ENCODE measurements at places on chromosomes 5 and 9.

- H3K27me3 ChIP-seq = no peaks in the 10 kb centered on the region
- no peak for DNase-seq
- no peak overlapping the region for H3K4me3 ChIP-seq
- peak overlapping the region; percentile 53 for H3K27ac ChIP-seq
- H3K36me3 ChIP-seq = no peaks in the 10 kb centered on the region
These were observed 115.9 kb downstream of the FBXL7 start for GRCh38 chr5:15615859-15616258.

DNA sequence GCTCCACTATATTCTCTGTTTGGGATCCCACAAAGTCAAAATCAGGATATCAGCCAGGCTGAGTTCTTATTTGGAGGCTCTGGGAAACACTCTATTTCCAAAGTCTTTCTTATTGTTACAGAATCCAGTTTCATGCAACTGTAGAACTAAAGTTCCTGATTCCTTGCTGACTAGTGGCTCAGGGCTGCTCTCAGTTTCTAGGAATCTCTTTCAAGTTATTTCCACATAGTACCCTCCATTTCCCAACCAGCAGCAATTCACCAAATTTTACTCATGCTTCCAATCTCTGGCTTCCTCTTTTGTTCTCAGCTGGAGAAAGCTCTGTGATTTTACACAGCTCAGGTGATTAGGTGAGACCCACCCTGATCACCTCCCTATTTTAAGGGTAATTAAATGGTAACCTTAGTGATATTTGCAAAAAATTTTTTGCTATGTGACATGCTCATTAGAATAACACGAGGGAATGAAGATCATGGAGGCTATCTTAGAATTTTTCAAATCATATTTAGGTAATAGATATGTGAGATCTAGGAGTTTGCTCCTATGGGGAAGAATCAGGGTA is 794.9 kb upstream of the ARRDC3 start:
- H3K36me3 ChIP-seq = no peaks in the 10 kb centered on the region
- H3K4me1 ChIP-seq = no peaks in the 10 kb centered on the region
- no peaks in the 10 kb centered on the region for H3K27me3 ChIP-seq
- H3K4me3 ChIP-seq = no peak overlapping the region
- H3K27ac ChIP-seq = no peak overlapping the region

DNA sequence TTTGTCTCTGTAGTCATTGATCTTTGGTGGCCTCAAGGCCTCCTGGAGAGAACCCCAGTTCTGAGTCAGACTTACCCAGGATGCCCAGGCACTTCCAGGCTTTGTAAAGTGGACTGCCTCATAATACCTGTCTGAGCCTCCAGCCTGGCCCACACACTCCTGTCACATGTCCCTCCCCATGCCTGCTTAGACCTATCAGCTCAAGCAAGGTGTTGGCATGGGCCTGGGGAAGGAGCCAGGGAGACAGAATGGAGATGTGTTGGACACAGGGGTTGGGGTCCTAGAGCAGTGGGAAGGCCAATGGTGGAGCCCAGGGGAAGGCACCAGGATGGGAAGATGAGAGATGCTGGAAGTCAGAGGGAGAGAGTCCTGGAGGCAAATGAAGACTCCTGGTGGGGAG is 136.2 kb downstream of the CFAP90 start:
- H3K27ac ChIP-seq = no peak overlapping the region
- H3K36me3 ChIP-seq = no peaks in the 10 kb centered on the region
- H3K4me3 ChIP-seq = no peak overlapping the region
- no peak for DNase-seq
- no peaks in the 10 kb centered on the region for H3K4me1 ChIP-seq

DNA sequence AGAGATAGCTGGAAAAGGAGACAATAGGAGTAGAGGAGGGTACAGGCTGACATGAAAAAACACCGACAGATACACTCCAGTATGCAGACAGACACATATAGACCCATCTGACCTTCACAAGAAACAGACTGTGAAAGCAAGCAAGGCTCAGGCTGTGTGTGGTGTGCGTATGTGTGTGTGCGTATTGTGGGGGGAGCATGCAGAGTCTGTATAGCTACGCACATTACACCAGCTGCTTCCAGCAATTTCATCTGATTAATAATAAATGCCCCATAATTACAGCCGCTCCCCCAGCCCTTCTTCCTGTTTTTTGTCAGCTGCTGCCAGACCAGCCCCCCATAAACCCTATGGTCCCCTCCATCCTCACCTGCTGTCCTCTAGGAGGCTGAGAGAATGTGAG is 6.7 kb downstream of the CNTFR start:
- H3K36me3 ChIP-seq = no peaks in the 10 kb centered on the region
- peak overlapping the region; percentile 71 for H3K27ac ChIP-seq
- H3K27me3 ChIP-seq = peaks cover 57% of the 10 kb centered on the region
- no peak overlapping the region for H3K4me3 ChIP-seq
- no peak for DNase-seq

GRCh38 chr5:69450116-69450515 is 35.2 kb downstream of the MARVELD2 start:
- H3K36me3 ChIP-seq = no peaks in the 10 kb centered on the region
- no peak overlapping the region for H3K27ac ChIP-seq
- H3K27me3 ChIP-seq = no peaks in the 10 kb centered on the region
- H3K4me3 ChIP-seq = no peak overlapping the region

- H3K4me1 ChIP-seq = peaks cover 26% of the 10 kb centered on the region
- H3K4me3 ChIP-seq = no peak overlapping the region
- H3K27ac ChIP-seq = no peak overlapping the region
- peaks cover 31% of the 10 kb centered on the region for H3K36me3 ChIP-seq
- DNase-seq = no peak
These were observed 46.8 kb upstream of the SARDH start for GRCh38 chr9:133784731-133785561.

DNA sequence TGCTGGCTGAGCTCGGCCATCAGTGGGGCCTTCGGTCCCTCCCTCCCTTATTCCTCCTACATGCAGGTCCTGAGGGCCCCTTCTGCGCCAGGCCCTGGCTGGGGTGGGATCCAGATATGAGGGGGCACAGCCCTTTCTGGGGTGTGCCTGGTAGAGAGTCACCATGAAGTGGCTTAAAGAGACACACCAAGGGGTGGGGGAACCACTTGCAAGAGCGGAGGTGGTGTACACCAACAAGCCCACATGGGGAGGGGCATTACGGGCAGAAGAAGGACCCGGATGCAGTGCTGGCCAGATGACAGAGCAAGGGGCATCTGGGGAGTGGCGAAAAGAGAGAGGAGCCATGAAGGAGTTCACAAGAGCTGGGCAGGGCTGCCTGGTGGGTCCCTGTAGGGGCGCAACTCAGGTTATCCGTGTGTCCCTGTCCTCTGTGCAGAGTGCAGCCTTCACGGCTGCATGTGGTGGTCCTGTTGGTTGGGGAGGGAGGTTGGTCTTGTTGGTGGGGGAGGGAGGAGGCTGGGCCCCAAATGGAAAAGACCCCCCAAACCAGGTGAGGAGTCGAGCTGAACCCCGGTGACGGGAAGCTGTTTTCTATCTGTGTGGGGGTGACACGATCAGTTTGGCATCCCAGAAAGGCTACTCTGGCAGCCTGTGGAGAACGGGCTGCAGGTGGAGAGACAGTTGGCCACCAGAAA is 158.1 kb downstream of the DAB2IP start:
- no peak for DNase-seq
- no peak overlapping the region for H3K27ac ChIP-seq
- no peaks in the 10 kb centered on the region for H3K36me3 ChIP-seq
- H3K4me1 ChIP-seq = no peaks in the 10 kb centered on the region

GRCh38 chr9:78436873-78437272 is 139.9 kb downstream of the PSAT1 start:
- H3K4me1 ChIP-seq = peaks cover 12% of the 10 kb centered on the region
- no peaks in the 10 kb centered on the region for H3K27me3 ChIP-seq
- no peak overlapping the region for H3K27ac ChIP-seq
- no peak for DNase-seq
- no peaks in the 10 kb centered on the region for H3K36me3 ChIP-seq

GRCh38 chr5:103031607-103032006 is 88.3 kb downstream of the GIN1 start:
- H3K36me3 ChIP-seq = peaks cover 56% of the 10 kb centered on the region
- H3K4me1 ChIP-seq = no peaks in the 10 kb centered on the region
- no peaks in the 10 kb centered on the region for H3K27me3 ChIP-seq
- H3K4me3 ChIP-seq = no peak overlapping the region
- no peak for DNase-seq

DNA sequence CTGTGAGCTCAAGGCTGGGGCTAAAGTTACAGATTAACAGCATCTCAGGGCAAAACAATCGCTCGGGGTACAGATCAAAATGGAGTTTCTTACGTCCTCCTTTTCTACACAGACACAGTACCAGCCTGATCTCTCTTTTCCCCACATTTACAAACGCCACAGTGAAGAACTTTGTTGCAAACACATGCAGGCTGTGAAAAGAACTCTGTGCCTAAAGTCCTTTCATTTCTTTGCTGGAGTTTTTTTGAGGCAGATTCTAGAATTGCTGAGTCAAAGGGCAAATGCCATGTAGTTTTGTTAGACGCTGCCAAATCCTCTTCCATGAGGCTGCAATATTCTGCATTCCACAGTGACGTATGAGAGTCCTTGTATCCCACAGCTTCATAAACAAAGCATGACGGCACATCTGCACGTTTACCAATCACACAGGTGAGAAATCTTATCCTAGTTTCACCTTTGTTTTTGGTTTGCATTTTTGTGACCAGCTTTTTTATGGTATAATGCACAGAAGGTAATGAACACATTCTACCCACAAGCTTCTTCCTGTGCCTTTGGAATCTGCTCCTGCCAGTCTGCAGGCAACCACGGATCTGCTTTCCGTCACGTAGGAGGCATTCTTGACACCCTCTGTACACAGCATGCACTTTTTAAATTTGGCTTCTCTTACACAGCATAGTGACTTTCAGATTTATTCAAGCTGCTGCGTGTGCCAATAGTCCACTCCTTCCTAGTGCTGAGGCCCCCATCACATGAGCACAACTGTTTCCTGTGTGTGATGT is 44.6 kb upstream of the LPCAT1 start:
- peak overlapping the region; percentile 22 for H3K27ac ChIP-seq
- no peaks in the 10 kb centered on the region for H3K4me1 ChIP-seq
- DNase-seq = no peak

DNA sequence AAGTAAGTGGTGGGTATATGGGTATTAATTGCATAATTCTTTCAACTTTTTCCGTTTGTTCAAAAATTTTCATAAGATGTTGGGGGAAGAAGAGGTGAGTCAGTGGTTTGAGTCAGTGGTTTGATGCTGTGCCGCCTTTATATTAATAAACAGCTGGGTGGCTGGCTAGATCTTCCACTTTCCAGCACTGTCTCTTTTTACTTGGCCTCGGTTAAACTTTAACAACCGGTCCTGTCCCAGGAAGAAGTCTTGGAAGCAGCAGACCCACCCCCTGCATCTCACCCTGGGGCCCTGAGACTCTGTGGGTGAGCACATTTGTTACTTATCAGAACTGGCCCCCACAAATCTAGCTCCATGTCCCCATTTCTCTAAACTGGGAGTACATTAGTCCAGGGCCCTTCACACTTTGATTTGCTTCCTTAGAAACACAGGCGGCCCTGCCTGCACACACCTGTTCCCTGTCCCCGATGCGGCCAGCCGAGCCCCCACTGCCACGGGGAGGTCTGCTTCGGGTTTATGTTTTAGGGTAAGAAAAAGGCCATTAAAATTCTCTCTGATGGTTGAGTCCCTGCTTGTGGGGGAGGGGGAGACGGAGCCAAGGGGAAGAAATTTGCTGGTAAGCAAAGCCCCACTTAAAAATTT is 90.7 kb downstream of the PTCH1 start:
- H3K36me3 ChIP-seq = no peaks in the 10 kb centered on the region
- H3K4me3 ChIP-seq = no peak overlapping the region
- H3K4me1 ChIP-seq = no peaks in the 10 kb centered on the region

GRCh38 chr5:87277279-87277835 is 9.7 kb downstream of the RASA1 start:
- no peak overlapping the region for H3K27ac ChIP-seq
- no peak for DNase-seq
- H3K4me1 ChIP-seq = 0 out of 2 replicates have a peak, but pooled peaks cover 7% of the 10 kb centered on the region
- peaks cover 46% of the 10 kb centered on the region for H3K36me3 ChIP-seq
- H3K4me3 ChIP-seq = no peak overlapping the region
- no peaks in the 10 kb centered on the region for H3K27me3 ChIP-seq

- no peaks in the 10 kb centered on the region for H3K4me1 ChIP-seq
- DNase-seq = no peak
- H3K4me3 ChIP-seq = no peak overlapping the region
- H3K27me3 ChIP-seq = no peaks in the 10 kb centered on the region
These were observed 102.5 kb downstream of the PDE6A start for GRCh38 chr5:149841851-149842793.

- no peak overlapping the region for H3K27ac ChIP-seq
- H3K4me3 ChIP-seq = no peak overlapping the region
- H3K4me1 ChIP-seq = no peaks in the 10 kb centered on the region
These were observed 617.0 kb downstream of the RAB3C start for GRCh38 chr5:59199868-59200267.

DNA sequence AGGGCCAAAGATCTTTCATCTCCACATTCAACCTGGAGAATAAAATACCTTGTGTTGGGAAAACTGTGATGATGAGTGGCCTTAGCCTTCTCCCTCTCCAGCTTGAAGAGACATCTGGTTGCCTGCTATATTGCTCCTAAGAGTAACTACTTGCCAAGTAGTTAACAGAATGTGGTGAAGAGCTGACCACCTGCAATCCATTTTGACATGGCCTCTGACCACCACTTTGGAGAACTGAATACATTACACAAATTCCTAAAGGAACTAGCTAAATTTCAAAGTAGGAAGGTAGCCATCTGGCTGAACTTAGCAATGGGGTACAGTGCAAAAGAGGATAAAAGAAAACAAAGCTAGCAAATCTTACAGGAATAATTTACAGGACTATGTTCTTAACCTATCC is 7.2 kb downstream of the TBCA start:
- H3K27me3 ChIP-seq = no peaks in the 10 kb centered on the region

- H3K36me3 ChIP-seq = no peaks in the 10 kb centered on the region
- H3K27ac ChIP-seq = no peak overlapping the region
- H3K27me3 ChIP-seq = no peaks in the 10 kb centered on the region
- DNase-seq = no peak
- no peak overlapping the region for H3K4me3 ChIP-seq
- no peaks in the 10 kb centered on the region for H3K4me1 ChIP-seq
These were observed 131.8 kb downstream of the GAPVD1 start for GRCh38 chr9:125393426-125393825.

- H3K4me3 ChIP-seq = no peak overlapping the region
- H3K27me3 ChIP-seq = peaks cover 12% of the 10 kb centered on the region
- H3K27ac ChIP-seq = no peak overlapping the region
- DNase-seq = no peak
- peaks cover 34% of the 10 kb centered on the region for H3K4me1 ChIP-seq
These were observed 83.9 kb upstream of the ZBTB43 start for GRCh38 chr9:126720661-126721563.

GRCh38 chr5:131139321-131139720 is 25.7 kb downstream of the HINT1 start:
- H3K36me3 ChIP-seq = no peaks in the 10 kb centered on the region
- no peaks in the 10 kb centered on the region for H3K4me1 ChIP-seq
- no peak overlapping the region for H3K27ac ChIP-seq
- DNase-seq = no peak
- H3K27me3 ChIP-seq = no peaks in the 10 kb centered on the region

GRCh38 chr9:24652181-24652580 is 106.5 kb upstream of the IZUMO3 start:
- H3K27me3 ChIP-seq = no peaks in the 10 kb centered on the region
- no peak for DNase-seq
- no peaks in the 10 kb centered on the region for H3K36me3 ChIP-seq
- H3K4me3 ChIP-seq = no peak overlapping the region
- H3K27ac ChIP-seq = no peak overlapping the region

Data from SK-N-SH (cell line).